ENCODE measurements at places on chromosomes 4 and X. TPM values are rescaled to one million over a fixed set of nuclear protein-coding genes. Genes with fewer than 3 reads are reported as not detected.

- DNase-seq, result no peak
Observed at GRCh38 chr4:137892134-137892533, 350.0 kb downstream of the SLC7A11 start.

DNA sequence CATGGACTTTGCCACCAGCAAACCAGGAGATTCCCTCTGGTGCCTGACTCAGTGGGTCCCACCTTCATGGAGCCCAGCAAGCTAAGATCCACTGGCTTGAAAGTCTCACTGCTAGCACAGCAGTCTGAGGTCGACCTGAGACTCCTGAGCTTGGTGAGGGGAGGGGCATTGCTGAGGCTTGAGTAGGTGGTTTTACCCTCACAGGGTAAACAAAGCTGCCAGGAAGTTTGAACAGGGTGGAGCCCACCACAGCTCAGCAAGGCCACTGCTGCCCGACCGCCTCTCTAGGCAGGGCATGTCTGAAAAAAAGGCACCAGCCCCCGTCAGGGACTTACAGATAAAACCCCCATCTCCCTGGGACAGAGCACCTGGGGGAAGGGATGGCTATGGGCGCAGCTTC lies 28.1 kb downstream of the FAM9A start:
- DNase-seq, result no peak

GRCh38 chrX:80016182-80016581 lies 1.6 kb downstream of the TBX22 start:
- no peak for DNase-seq

- no peak for DNase-seq
Observed at GRCh38 chr4:116332508-116332907, 752.9 kb downstream of the TRAM1L1 start.

DNA sequence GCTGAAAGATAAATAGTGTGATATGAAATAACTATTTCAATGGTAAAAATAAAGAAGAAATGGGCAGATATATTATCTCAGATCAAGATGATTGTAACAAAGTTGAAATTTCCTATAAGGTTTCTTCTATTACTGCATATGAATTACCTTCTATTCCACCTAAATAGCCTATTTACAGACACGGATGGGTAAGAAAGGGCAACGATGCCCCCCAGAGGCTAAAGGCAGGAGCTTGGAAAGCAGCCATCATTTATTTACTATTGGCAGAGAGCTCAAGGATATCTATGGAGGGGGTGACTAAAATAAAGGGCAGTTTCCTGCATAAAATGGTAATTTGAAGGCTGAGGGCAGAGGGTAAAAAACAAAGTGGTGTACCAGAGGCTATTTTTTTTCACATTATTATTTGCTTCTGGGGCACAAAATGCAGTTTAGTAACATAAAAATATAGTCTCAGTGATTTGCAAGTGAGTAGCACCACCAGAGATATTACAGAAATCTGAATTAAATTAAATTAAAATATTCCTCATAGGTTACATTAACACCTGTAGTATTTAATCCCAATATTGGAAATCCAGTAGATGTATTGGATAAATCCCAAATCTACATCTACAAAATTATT lies 123.1 kb downstream of the BTC start:
- DNase-seq, result no peak

GRCh38 chr4:20337261-20337664 lies 85.6 kb downstream of the SLIT2 start:
- DNase-seq, result no peak

DNA sequence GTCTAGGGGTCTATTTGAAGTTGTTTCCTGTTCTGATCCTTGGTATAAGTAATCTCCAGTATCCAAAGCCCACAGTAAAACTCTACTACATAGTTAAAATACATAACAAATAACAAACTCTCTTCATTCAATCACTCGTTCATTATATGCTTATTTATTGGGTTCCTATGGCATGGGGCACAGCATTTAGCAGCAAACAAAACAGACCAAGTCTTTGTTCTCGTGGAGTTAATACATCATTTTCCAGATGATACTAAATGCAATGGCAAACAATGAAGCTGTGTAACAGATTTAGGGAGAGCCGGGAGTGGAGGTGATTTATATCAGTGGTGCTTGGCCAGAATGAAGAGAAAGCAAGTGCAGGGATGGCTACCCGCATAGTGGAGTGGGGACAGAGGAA lies 36.6 kb upstream of the SPARCL1 start:
- DNase-seq, result no peak

DNA sequence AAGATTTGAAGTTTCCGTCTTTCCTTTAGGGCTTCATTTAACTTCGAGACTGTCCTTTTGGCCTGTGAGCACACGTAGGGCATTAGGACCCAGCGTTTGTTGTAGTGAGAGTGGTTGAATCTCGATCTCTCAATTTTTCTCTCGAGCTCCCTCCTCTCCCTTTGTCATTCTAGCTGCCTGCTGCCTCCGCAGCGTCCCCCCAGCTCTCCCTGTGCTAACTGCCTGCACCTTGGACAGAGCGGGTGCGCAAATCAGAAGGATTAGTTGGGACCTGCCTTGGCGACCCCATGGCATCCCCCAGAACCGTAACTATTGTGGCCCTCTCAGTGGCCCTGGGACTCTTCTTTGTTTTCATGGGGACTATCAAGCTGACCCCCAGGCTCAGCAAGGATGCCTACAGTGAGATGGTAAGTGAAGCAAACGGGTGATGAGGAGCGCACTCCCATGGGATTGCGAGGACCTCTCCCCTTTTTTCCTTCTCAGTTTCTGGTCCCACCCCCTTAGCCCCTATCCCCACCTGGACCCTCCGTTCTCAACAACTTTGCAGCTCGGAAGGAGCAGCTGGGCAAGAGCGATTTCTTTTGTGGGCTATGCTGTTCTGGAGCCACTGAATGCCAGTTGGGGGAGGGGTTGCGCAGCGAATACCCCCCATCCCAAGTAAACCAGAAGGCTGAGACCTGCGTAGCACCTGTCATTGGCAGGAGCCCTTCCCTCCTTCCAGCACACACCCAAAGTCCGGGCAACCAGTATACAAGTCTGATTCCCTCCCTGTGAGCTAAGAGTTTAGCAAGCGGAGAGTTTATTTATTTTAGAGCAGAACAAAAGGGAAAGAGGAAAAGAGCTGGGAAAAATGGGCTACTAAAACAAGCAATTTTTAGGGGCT lies at the start of gene TMEM35A:
Gene TMEM35A, plus strand, starts transcription at position 164 of the 883 bp plus-strand sequence. Its CDS starts 124 bp downstream, at position 288.
- no peak for DNase-seq

- DNase-seq, result no peak
Observed at GRCh38 chrX:112367065-112367464, 284.5 kb upstream of the TRPC5 start.

DNA sequence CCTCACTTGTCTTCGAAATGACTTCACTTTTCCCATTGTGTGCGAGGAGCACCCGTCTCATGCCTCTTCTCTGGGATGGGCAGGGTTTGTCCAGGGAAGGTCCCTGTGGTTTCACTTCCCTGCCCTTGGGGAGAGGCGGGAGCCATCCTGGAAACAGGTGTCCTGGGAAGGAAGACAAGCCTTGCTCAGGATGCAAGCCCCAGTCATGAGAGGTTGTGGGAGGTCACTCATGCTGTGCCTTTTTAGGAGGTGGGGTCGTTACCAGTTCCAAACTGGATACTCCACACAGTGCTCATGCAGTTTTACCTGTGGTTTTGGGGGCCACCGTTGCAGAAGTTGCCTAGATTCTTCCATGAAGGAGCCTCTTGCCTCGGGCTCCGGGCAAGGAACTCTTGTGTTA lies 3.8 kb downstream of the RGS12 start:
- no peak for DNase-seq

DNA sequence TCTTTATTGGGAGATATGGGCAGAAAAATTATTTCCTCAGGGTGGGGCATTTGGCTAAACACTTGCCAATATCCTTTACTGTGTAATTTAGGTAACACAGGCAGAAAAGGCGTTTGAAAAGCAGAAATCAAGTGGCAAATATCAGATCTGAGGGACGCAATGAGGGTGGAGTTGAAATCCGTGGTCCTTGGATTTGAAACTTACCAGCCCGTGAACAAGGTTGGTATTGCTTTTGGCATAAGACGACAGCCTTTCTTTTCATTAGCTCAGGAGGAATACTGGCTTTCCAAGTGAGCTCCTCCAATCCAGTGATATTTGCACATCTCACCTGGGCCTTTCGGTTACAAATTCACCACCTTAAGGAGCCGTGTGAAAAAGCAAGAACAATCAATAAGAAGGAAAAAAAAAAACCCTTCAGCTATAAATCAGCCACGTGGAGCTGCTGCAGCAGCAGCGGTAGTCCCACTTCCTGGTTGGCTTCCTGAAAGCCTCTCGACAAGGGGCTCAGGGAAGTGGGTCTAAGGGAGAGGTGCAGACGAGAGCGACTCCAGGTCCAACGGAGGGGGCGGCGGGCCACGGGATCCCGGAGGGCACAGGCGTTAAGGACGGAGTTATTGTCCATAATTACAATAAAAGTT lies 734 bp upstream of the GALNT7 start:
- DNase-seq, result no peak

- DNase-seq, result no peak
Observed at GRCh38 chr4:19329077-19329476, 922.6 kb upstream of the SLIT2 start.

GRCh38 chrX:13427441-13428052 lies 107.7 kb upstream of the ATXN3L start:
- DNase-seq, result no peak

Gene DIPK2B
- total RNA-seq, result 1.6 TPM

Data from frontal cortex (tissue), 4 donors.